ENCODE measurements at places on chromosomes 5 and 9. TPM values are rescaled to one million over a fixed set of nuclear protein-coding genes. Genes with fewer than 3 reads are reported as not detected.

DNA sequence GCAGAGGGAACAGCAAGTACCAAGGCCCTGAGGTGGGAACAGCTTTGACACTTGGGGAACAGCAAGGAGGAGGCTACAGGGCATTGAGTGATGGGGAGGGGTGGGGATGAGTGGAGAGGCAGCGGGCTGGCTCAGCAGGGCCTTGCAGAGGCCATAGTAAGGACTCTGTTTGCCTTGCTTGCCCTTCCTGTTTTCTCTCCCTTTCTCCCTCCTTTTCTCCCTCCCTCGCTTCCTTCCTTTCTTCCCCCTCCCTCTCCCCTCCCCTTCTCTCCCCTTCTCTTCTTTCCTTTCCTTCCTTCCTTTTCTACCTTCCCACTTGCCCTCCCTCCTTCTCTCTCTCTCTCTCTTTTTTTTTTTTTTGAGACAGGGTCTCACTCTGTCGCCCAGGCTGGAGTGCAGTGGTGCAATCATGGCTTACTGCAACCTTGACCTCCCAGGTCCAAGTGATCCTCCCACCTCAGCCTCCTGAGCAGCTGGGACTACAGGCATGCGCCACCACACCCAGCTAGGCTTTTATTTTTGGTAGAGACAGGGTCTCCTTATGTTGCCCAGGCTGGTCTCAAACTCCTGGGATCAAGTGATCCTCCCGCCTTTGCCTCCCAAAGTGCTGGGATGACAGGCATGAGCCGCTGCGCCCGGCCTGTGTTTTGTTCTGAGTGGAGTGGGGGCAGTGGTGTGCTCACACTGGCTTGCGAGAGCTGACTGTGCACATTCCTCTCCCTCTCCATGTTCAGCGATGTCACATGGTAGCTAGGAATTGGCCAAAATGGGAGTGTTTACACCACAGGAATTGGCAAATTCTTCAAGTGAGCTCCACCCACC is 17.1 kb downstream of the IER5L start:
- no peak overlapping the region for H3K27ac ChIP-seq
- H3K36me3 ChIP-seq, result no peaks in the 10 kb centered on the region
- no peak overlapping the region for H3K4me3 ChIP-seq
- no peak for DNase-seq
- no peaks in the 10 kb centered on the region for H3K27me3 ChIP-seq

- H3K4me3 ChIP-seq, result no peak overlapping the region
- no peak for DNase-seq
- H3K36me3 ChIP-seq, result no peaks in the 10 kb centered on the region
- H3K27me3 ChIP-seq, result no peaks in the 10 kb centered on the region
Observed at GRCh38 chr9:32940740-32941139, 60.7 kb downstream of the APTX start.

- H3K27ac ChIP-seq, result no peak overlapping the region
- no peak for DNase-seq
- H3K4me1 ChIP-seq, result no peaks in the 10 kb centered on the region
- H3K27me3 ChIP-seq, result no peaks in the 10 kb centered on the region
Observed at GRCh38 chr9:23887781-23888180, 61.7 kb upstream of the ELAVL2 start.

Gene RNF183
- total RNA-seq, result 0.12 TPM

Gene FAXDC2
- total RNA-seq, result 0.22 TPM

DNA sequence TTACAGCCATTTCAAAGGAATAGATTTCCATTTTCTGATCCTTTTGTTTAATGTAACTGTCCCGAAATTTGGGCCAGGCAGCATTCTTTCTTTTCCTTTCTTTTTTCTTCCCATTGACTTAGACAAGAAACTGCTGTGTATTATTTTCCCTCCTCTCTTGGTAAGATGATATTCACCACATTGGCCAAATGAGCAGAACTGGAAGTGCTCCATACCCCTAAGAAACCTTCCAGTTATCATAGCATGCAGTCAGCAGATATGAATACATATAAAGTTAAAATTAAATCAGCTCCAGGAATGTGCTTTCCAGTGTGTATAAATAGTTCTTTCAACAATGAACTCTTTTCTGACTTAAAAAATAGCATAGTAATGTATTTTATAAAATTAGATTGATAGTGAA is 168.5 kb upstream of the GAS1 start:
- H3K27me3 ChIP-seq, result peaks cover 41% of the 10 kb centered on the region
- no peak for DNase-seq
- H3K4me3 ChIP-seq, result no peak overlapping the region
- H3K4me1 ChIP-seq, result no peaks in the 10 kb centered on the region
- no peak overlapping the region for H3K27ac ChIP-seq

GRCh38 chr5:123429993-123430392 is 6.8 kb upstream of the CEP120 start:
- no peaks in the 10 kb centered on the region for H3K27me3 ChIP-seq
- no peaks in the 10 kb centered on the region for H3K4me1 ChIP-seq
- no peak overlapping the region for H3K4me3 ChIP-seq
- DNase-seq, result peak; percentile 23
- no peak overlapping the region for H3K27ac ChIP-seq
- H3K36me3 ChIP-seq, result no peaks in the 10 kb centered on the region

Gene CNOT6
- total RNA-seq, result 59.1 TPM

- DNase-seq, result no peak
- H3K36me3 ChIP-seq, result no peaks in the 10 kb centered on the region
- H3K27ac ChIP-seq, result no peak overlapping the region
- peaks cover 3% of the 10 kb centered on the region for H3K4me1 ChIP-seq
Observed at GRCh38 chr5:143279698-143280097, 123.8 kb downstream of the NR3C1 start.

- H3K4me3 ChIP-seq, result no peak overlapping the region
- no peaks in the 10 kb centered on the region for H3K4me1 ChIP-seq
- H3K27me3 ChIP-seq, result no peaks in the 10 kb centered on the region
- DNase-seq, result no peak
- no peak overlapping the region for H3K27ac ChIP-seq
- no peaks in the 10 kb centered on the region for H3K36me3 ChIP-seq
Observed at GRCh38 chr5:165108809-165109208, 1603.4 kb downstream of the MAT2B start.

- H3K4me1 ChIP-seq, result peaks cover 13% of the 10 kb centered on the region
- H3K27ac ChIP-seq, result no peak overlapping the region
- H3K27me3 ChIP-seq, result no peaks in the 10 kb centered on the region
- no peaks in the 10 kb centered on the region for H3K36me3 ChIP-seq
Observed at GRCh38 chr5:74040065-74040551, 414.1 kb downstream of the ARHGEF28 start.

DNA sequence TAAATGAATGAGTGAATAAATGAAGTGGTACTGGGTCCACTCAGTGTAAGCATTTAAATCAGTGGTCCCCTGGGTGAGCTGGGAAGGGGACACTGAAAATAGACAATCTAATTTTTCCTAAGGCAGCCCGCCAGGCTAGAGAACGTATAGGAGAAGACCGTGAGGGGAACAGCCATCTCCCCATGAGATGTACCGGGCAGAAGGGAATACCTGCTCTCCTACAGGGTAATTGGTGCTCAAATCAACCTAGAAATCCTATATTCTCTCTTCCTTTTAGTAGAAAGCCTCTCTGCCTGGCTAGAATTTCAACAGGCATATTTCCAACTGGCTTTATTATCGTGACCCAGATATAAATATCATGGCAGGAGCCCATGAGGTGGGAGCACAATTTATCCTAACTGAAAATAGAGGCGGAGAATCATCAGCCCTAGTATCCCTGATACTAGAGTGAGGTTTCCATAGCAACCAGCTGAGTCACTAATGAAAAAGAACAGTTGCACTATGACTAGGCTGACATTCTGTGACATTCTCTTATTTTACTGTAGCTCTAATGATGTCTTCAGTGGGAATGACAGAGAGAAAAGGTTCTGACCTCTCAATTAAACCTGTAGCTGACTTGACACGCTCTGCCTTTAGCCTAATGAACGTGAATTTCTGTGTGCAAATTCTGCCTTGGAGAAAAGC is 96.5 kb upstream of the CAST start:
- no peaks in the 10 kb centered on the region for H3K4me1 ChIP-seq
- no peak overlapping the region for H3K27ac ChIP-seq
- H3K4me3 ChIP-seq, result no peak overlapping the region
- H3K27me3 ChIP-seq, result peaks cover 17% of the 10 kb centered on the region
- no peak for DNase-seq

DNA sequence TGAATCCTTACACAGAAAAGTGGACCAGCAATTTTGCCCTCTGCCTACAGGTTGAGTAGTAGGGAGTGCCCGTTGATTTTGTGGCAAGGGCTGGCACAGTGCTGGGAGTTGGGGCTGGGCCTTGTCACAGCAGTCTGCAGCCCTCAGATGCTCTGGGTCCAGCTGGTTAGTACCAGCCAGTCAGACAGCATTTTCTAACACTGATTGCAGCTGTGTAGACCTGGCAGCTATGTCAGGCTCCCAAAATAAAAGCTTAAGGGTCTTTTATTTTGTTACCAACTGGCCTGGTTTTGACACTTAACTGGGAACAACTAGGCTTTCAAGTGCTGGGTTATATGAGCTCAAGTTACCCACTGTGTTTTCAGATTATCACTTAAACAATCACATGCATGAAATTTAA is 57.7 kb downstream of the MAT2B start:
- H3K4me1 ChIP-seq, result no peaks in the 10 kb centered on the region
- no peak for DNase-seq
- peaks cover 33% of the 10 kb centered on the region for H3K27me3 ChIP-seq
- H3K36me3 ChIP-seq, result no peaks in the 10 kb centered on the region

DNA sequence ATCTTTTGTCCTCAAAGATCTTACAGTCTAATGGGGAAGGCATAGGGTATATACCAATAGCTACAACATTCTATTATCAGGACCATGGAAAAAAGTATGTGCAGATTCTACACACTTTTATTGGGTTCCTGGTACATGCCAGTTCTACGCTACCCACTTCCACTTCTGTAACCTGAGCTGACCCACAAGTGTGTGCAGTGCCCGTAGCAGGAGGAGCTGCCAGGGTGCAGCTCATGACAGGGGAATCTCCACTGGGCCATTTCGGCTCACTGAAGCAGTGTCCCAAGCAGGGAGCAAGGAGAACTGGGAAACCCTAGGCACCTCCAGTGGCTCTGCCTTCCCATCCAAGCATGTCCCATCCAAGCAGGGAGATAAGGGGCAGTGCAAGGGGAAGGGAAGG is 60.4 kb downstream of the FOXI1 start:
- DNase-seq, result no peak
- H3K4me3 ChIP-seq, result no peak overlapping the region
- H3K36me3 ChIP-seq, result no peaks in the 10 kb centered on the region
- no peaks in the 10 kb centered on the region for H3K4me1 ChIP-seq

- no peak overlapping the region for H3K27ac ChIP-seq
- no peaks in the 10 kb centered on the region for H3K27me3 ChIP-seq
- no peak overlapping the region for H3K4me3 ChIP-seq
- peaks cover 17% of the 10 kb centered on the region for H3K4me1 ChIP-seq
- no peak for DNase-seq
Observed at GRCh38 chr5:87195616-87196015, 72.1 kb upstream of the RASA1 start.

GRCh38 chr9:130768265-130768664 is 66.8 kb upstream of the ABL1 start:
- no peaks in the 10 kb centered on the region for H3K4me1 ChIP-seq
- H3K27me3 ChIP-seq, result no peaks in the 10 kb centered on the region
- H3K36me3 ChIP-seq, result no peaks in the 10 kb centered on the region
- no peak overlapping the region for H3K4me3 ChIP-seq

DNA sequence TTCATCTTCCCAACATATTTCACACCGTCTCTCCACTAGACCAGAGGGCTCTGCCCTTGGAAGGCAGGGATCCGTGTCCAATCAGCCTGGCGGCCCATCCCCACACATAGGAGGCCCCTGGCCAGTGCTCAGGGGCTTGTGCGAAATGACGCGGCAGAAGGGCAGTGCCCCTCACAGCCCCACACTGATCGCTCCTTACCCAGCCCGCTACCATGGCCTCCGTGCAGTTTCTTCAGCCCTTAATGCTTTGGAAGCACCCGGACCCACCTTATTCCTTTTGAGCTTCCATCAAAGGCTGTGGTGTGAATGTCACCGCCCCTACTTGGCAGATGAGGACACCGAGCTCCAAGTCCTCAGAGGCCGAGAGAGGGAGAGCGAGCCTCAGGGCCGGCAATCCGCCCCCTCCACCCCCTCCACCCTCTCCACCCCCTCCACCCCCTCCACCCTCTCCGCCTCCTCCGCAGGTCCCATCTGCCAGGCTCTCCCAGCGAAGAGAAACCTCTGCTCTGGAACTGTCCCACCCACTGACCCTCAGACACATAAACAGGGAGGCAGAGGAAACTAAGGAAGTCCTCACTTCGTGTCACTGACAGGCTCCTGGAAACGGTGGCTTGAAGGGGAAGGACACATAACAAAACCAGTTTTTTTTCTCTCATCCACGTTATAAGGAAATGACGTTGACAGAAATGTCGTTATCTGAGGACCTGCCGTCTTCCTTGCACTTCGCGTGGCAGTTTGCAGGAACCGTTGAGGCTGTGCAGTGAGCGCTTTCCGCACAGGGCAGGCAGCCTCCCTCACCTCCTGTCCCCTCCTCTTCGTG is 13.9 kb downstream of the QSOX2 start:
- H3K4me1 ChIP-seq, result peaks cover 39% of the 10 kb centered on the region
- H3K27me3 ChIP-seq, result no peaks in the 10 kb centered on the region
- H3K36me3 ChIP-seq, result peaks cover 2% of the 10 kb centered on the region
- DNase-seq, result no peak

- H3K27me3 ChIP-seq, result no peaks in the 10 kb centered on the region
- H3K36me3 ChIP-seq, result no peaks in the 10 kb centered on the region
- H3K4me3 ChIP-seq, result no peak overlapping the region
- no peak overlapping the region for H3K27ac ChIP-seq
Observed at GRCh38 chr9:106828070-106828469, 34.9 kb upstream of the ZNF462 start.

- H3K27me3 ChIP-seq, result no peaks in the 10 kb centered on the region
- no peaks in the 10 kb centered on the region for H3K36me3 ChIP-seq
- no peak overlapping the region for H3K27ac ChIP-seq
- no peak overlapping the region for H3K4me3 ChIP-seq
Observed at GRCh38 chr5:138245717-138246116, 28.7 kb downstream of the GFRA3 start.

Gene SLC9A3
- total RNA-seq, result 1.5 TPM

Gene ATG12
- total RNA-seq, result 270 TPM

DNA sequence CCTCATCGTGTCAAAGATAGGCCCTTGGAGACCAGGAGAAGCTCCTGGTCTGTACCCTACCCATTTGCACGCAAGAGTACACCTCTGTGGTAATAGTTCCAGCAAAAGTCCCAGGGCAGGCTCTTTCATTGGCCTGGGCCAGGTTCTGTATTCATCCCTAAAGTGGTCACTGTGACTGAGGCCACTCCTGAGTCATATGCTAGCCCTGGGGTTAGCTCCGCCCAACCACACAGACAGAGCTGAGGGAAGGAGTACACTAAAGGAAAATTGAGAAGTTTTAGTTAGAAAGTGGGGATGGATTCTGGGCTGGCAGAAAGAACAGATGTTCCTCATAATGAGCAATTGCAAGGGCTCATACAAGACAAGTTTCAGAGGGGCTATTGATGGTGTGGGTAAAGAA is 206.7 kb downstream of the ARHGAP26 start:
- H3K27ac ChIP-seq, result peak overlapping the region; percentile 56
- H3K27me3 ChIP-seq, result no peaks in the 10 kb centered on the region
- no peak for DNase-seq
- H3K36me3 ChIP-seq, result no peaks in the 10 kb centered on the region

Gene EIF4E1B
- 0.07 TPM for total RNA-seq

All from HCT116 (cell line).